ENCODE measurements at places on chromosomes 6 and 20. TPM values are rescaled to one million over a fixed set of nuclear protein-coding genes. Genes with fewer than 3 reads are reported as not detected.

GRCh38 chr6:71481801-71482200 lies 193.2 kb downstream of the OGFRL1 start:
- no peak for DNase-seq

DNA sequence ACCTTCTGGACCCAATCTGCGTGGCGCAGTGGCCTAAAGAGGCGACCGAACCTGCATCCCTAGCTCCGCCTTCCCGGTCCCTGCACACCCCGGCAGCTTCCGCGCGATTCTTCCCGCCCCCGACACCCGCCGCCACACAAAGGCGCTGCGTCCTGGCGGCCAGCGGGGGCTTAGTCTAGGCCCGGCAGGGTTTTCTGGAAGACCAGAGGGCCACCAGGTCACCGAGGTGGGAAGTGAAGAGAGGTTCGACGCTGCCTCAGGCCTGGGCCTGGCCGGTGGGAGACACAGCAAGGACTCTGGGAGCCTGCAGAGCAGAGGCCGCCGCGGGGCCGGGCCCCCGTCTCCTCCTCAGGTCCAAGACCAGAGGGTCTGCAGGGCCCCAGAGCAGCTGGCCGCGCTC lies 154.9 kb downstream of the OR2B2 start:
- peak; percentile 29 for DNase-seq

GRCh38 chr20:15597306-15597705 lies 975.9 kb downstream of the KIF16B start:
- DNase-seq = no peak

GRCh38 chr20:12306107-12306506 lies 388.4 kb downstream of the BTBD3 start:
- no peak for DNase-seq

DNA sequence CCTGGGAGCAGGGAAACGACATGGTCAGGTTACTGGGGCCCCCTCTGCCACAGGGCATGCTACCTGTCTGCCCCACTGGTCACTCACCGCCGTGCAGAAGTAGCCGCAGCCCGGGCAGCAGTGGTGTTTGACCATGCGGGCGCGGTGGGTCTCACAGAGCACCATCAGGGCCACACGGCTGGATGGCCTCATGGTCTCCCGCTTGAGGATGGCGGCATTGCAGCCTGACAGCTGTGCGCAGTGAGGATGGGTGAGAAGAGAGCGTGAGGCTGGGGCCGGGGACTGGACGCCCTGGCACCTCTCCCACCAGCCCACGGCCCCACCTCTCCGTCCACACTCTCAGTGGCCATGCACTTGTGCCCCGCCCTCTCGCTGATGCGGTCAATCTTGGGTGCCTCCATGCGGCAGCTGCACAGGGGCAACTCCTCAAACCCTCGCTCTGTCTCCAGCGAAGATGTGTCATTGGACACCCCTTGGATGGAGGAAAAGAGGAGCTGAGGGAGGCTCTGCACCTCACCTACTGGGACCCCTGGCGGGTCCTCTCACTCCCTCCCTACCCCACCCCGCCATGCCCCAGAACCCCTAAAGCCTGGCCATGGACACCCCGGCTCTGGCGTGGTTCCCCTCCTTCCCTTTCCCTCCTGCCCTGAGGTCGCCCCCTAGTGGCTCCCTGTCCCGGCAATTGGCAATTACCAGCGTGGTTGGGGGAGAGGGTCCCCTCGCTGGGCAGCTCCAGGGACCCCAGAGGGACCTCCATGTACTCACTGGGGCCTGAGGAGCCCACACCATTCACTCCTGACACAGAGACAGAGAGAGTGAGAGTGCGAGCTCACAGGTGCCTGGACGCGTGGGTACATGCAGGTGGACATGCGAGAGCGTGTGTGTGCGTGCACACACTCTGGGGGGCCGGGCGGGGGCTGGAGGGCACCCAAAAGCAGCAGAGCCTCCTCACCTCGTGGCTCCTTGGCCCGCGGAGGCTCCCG lies 8.9 kb downstream of the EHMT2 start:
- DNase-seq = peak; percentile 27

DNA sequence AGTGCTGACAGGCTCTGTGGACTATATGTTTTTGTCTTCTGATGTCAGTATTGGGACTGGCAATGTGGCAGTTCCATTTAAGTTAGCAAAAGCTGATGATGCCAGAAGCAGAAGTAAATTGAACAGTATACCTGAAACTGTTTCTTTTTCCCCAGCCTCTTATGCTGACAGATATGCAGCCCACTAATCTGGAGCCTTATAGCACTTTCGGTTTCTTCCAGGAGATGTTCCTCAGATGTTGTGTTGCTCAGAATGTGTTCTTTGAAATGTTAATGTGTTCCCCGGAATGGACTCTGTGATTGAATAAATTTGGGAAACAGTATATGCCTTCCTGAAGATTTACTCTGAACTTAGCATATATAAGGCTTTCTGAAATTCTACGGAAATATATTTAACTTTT lies 80.7 kb upstream of the MRAP2 start:
- DNase-seq = no peak

- no peak for DNase-seq
Measured at GRCh38 chr6:106572436-106572835, 56.9 kb downstream of the RTN4IP1 start.

DNA sequence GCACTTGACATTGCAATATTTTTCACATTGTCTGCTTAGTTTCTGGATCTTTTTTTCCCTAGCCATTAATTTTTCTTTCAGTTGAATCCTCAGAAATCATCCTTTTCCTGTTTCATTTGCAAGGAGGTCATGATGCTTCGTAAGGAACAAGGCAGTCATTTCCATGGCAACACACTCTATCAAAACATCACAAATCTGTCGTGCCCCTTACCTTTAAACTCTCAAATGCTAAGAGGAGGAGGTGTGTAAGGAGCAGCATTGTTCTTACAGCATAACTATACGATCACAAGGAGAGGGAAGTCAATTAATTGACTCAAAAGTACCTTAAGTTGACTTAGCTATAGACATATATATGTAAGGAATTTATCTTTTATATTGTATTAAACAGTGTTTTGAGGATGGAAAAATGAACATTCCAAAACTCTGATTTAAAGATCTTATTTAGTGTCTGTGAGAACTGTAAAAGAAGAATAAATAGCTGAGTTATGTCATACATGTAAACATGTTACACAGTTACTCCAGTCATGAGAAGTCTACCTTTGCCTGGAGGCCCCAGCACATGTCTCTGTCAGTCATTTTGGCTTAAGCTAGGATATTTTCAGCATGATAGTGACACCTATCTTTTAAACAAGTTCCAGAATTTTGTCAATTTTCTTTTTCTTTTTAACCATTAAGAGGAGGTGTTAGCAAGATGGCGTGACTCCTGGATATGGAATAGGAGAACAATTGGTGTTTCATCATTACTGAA lies 41.6 kb downstream of the CDKAL1 start:
- DNase-seq = no peak

- no peak for DNase-seq
Measured at GRCh38 chr6:102766963-102767362, 1373.5 kb downstream of the GRIK2 start.

DNA sequence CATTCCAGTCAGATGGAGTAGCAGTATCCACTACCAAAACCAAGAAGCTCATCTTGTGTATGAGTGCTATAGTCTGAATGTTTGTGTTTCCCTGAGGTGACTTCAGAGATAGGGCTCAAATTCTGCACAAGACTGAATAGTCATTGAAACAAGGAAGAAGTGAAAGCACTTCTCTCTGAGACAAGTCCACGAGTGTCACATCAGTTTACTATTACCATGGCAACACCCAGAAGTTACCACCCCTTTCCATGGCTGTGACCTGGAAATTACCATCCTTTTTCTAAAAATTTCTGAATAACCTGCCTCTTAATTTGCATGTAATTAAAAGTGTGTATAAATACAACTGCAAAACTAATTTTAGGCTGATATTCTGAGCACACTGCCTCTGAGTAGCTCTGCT lies 682.1 kb upstream of the ADGRB3 start:
- DNase-seq = no peak

DNA sequence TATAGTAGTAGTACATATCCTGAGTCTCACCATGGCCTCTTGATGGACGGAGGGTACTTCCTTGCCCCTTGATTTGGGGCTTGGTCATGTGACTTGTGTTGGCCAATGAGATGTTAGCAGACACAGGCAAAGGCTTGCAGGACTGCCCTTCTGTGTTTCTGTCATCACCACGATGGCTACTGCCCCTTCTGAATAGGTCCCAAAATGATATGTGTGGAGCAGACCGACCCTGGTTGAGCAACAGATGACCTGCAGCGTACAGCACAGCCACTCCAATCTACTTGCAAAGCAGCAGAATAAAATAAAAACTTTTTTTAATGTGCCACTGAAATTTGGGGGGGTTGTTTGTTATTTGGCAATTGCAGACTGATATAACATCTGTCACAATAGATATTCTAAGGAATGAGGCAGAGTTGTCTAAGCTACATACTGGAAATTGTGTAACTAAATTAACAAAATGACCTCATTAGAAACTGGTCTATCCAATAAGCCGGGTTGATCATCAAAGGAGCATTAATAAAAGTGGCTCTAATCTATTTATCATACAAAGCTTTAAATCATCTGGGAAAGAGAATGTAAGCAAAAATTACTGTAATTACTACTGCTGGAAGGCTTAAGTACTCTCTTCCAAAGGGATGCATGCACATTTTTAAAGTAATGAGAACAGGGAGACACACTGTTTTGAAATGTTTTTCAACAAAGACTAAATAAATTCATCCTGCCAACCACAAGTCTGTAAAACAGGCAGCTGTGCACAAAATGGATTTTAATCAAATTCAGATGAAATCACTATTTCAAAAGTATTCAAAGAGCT lies 209.5 kb downstream of the KIF16B start:
- DNase-seq = no peak

DNA sequence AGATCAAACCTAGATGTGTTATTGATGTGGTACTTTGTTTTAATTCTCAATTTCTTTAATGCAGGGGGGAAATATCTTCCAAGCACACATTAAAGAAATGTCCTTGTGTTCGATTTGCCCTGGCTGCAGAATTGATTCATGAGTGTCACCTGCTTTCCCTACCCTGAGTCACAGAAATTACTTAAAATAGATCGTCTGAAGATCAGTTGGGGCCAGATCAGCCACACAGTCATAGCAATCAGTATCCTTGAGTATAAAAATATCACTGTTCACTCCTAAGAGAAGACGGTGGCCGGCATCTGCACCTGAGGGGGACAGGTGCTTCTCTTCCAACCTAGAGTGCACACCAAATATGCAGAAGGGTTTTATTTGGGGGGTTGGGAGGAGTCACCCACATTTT lies 115.2 kb upstream of the RIN2 start:
- DNase-seq = no peak

DNA sequence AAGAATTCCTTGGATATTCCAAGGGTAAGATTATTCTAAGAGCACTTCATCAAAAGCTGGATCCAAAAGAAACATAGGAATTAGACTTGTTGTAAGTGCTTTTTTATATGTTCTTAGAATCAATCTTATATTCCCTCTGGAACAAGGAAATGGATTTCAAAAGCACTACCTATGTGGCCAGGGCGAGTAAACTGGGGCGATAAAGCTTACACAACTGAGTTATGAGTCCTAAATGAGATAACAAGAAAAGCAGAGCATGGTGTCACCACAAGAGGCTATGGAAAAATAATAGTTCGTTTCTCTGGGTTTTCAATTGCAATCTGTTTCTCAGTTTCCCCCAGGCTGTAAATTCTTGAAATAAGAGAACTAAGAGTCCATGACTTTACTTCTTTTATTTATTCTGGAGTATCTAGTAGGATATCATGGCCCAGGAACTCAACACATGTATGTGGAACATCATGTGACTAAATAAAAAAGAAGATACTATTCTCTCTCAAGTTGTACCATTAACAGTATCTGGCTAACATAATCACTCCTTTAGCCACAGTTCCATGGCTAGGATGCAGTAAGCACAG lies 51.5 kb downstream of the NUDT3 start:
- no peak for DNase-seq

GRCh38 chr20:8640461-8640860 lies 428.4 kb upstream of the PLCB4 start:
- no peak for DNase-seq

GRCh38 chr6:132865829-132866228 lies 51.5 kb downstream of the RPS12 start:
- DNase-seq = no peak

DNA sequence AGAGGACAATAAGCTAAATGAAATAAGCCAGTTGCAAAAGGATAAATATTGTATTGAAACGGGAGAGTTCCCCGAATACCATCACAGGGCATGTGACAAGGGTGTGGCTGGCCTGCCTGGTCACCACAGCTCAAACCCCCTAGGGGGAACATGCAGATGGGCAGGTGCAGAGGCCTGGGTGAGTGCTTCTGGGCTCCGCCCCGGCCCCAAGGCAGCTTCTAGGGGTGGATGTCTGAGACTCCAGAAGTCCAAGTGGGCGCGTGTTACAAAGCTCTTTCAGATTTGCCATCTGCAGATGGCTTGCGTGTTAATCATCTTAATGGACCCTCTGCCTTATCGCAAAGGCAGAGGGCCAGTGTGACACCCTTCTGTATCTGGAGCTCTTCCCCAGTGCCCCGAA lies 559.2 kb upstream of the IMPG1 start:
- DNase-seq = no peak

The CFAP206 gene
- not detected for total RNA-seq

The ZNF318 gene
- 11.8 TPM for total RNA-seq

The SLC22A7 gene
- total RNA-seq = not detected

The ANKRD66 gene
- total RNA-seq = not detected

The WFDC2 gene
- not detected for total RNA-seq

The TINAG gene
- total RNA-seq = not detected

The CLVS2 gene
- not detected for total RNA-seq

The TMEM217 gene
- total RNA-seq = 4.2 TPM

The KCNQ5 gene
- 7.9 TPM for total RNA-seq
